ENCODE measurements at places on chromosomes 4 and X.

- DNase-seq = no peak
Observed at GRCh38 chr4:118968005-118968404, 79.4 kb downstream of the SYNPO2 start.

GRCh38 chrX:25754399-25754798, 383.7 kb upstream of the MAGEB18 start:
- DNase-seq = no peak

DNA sequence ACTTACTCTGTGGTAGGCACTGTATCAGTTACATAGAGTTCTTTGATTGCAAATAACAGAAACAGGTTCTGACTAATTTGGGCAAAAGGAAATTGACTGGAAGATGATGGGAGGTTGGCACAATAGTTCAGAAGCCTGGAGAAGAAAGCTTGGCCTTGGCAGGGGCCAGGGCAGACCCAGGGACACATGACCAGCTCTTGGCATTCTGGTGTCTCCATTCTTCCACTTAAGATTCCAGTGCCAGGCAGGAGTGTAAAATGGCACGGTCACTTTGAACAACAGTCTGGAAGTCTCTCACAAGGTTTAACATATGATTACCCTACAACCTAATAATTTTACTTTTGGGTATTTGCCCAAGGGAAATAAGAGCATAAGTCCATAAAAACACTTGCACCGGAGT, 175.9 kb downstream of the BCOR start:
- no peak for DNase-seq

DNA sequence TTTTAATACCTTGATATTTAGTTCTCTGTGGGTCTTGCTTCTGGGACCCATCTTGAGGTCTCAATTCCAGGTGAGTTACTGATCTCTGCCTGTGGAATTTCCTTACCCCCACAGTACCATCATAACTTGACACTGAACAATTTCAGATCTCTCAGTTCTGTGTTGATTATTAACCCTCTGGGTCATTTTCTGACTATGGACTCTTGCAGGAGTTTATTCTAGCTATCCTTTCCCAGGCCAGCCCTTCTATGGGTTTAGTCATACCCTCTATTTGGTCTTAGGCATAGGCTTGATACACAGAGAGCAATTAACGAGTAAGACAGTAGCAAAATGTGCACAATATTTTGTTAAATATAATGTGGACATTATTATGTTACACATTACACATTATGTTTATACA, 3.7 kb upstream of the SPARCL1 start:
- DNase-seq = no peak

DNA sequence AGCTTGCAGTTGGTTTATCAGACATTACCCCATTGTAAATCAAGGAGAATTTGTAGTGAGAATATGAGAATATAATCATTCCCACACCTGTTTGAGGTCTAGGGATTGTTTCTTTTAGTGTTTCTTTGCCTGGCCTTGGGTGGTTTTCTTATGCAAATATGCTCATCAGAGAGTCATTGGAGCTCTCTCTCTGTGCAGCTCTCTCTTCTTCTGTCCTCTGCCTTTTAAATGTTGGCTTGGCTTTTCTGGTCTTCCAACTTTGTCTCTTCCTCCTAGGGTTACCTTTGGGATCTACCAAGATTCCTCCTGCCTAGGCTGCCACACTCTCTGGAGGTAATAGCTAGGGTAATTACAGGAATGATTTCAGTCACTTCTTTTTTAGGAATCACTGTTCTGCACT, 102.3 kb upstream of the ARSJ start:
- DNase-seq = no peak

- DNase-seq = no peak
Observed at GRCh38 chr4:153115322-153116290, 88.6 kb upstream of the TRIM2 start.

- no peak for DNase-seq
Observed at GRCh38 chrX:109347632-109348031, 134.3 kb downstream of the GUCY2F start.
